Anterior cingulate cortex (tissue), 58 donors: ENCODE measurements at places on chromosomes 2 and 18.

- no peak for DNase-seq
Measured at GRCh38 chr2:64929333-64929732, 59.9 kb upstream of the SLC1A4 start.

GRCh38 chr2:224416656-224417360 lies 14.9 kb upstream of the FAM124B start:
- DNase-seq, result no peak

DNA sequence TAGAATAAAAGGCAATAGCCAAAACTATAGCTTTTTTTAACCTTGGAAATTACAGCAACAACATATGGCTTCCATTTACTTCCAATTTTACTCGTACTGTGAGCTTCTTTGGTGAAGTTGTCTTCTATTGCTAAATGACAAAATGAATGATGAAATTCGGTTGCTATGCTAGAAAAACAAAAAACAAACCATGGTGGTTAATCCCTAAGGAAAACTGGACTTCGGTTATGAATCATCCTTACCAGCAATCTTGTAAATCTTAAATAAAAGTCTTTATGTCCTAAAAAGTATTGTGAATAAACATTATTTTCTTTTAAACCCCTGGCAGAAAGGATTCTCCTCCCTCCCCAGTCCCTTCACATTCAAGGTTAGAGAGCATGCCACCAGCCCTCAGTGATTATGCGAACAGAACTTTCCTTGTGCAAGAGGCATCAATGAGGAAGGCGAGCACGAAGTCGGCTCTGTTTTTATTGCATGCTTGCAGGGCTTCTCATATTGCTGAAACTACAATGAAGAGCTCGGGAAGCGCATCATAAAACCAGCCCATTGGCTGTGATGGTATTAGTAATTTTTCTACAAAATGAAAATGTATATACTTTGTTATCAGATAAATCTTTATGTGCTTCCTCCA lies 62.9 kb downstream of the ZNF521 start:
- DNase-seq, result no peak

- DNase-seq, result no peak
Measured at GRCh38 chr2:3460831-3461800, 58.2 kb downstream of the ADI1 start.

GRCh38 chr2:3160751-3161330 lies 216.8 kb downstream of the EIPR1 start:
- no peak for DNase-seq

DNA sequence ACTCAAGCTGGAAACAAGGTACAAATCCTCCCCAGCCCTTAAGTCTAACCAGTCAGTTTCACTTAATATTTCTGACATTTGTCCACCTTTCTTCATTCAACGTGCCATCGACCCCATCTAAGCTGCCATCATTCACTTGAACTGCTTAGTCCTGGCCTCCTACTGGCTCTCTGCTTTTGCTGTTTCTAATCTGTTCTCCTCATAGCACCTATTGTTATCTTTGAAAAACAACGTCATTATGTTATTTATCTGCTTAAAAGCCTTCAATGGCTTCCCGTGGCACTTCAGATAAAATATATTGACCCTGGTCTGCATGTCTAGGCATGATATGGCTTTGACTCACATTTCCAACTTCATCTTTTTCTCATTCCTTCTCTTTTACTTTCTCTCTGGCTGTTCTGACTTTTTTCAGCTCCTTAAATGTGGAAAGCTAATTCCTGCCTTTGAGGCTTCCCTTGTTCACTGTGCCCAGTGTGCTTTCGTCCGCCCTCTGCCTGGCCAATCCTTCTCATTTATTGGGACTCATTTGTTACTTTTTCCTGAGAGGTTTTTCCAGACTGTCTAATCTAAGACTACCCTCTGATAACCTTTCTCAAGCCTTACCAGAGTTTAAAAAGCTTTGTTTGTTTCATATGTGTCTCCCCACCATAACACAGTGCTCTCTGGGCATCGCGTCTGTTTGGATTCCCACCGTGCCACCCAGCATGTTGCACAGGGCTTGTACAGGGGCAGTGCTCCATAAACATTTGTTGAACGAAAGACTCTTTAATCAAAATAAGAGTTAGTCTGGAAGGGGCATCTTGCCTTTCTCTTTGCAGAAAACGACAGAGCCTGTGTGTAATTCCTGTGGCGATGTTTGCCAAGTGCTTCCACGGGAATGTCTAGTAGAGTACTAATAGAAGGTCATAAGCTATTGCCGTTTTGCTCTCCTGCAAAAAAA lies 183.9 kb downstream of the FMNL2 start:
- DNase-seq, result no peak

- no peak for DNase-seq
Measured at GRCh38 chr2:10318345-10318744, 15.6 kb downstream of the HPCAL1 start.

DNA sequence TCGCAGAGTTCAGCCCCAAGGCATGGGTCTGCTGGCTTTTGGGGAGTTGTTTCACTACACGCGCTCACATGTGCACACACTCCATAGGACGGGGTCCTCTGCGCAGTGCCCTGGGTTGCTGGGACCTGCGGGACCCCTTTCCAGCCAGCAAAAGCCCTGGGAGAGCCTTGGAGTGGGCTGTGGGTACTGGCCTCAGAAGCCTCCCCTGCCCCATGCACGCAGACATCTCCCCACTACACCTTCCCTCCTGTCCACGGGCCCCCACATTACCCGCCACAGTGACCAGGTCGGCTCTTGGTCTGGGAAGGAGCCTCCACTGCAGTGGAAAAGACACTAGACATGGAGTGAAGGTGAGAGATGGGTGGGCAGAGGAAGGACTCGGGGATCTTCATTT lies 48.5 kb downstream of the FAM168B start:
- DNase-seq, result no peak

DNA sequence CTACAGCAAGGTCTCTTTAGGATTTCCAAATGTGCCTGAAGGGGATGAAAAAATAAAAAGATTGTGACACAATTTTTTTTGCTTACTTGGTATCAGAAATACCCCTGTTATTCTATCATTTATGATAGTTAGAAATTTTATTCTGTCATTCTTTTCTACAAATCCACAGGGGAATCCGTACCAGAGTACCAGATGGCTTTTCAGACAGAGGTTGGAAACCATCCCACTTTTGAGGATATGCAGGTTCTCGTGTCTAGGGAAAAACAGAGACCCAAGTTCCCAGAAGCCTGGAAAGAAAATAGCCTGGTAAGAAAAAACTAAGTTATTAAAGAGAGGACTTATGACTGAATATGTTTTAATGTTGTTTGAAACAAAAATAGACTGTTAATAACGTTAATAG lies 92.6 kb upstream of the FAM117B start:
- no peak for DNase-seq

DNA sequence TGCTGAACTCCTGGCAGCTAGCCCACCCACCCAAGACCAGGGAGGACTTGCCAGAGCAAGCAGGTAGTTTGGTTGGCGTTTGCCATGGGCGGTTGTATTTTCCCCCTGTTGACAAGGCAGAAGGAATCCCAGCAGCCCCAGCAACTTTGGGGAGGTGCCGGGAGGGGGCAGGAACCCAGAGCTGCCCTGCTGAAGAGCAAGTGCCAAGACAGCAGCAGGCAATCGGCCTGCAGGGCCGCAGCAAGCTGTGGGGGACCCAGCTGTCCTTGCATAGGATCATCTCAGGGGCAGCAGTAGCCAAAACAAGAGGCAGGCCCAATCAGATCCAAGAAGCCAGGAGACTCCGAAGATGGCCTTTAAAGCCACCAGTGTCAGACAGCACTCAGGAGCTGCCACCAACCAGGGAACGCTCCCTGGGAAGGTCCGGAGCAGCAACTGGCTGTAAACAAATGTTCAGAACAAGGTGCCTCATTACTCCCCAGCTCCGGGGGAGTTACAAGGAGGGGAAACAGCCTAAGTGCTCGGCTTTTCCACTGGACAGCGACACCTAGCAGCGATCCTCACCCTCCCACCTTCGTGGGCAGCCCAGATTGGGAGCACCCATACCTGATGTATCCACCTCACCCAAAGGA lies 2.1 kb downstream of the ST8SIA5 start:
- no peak for DNase-seq

DNA sequence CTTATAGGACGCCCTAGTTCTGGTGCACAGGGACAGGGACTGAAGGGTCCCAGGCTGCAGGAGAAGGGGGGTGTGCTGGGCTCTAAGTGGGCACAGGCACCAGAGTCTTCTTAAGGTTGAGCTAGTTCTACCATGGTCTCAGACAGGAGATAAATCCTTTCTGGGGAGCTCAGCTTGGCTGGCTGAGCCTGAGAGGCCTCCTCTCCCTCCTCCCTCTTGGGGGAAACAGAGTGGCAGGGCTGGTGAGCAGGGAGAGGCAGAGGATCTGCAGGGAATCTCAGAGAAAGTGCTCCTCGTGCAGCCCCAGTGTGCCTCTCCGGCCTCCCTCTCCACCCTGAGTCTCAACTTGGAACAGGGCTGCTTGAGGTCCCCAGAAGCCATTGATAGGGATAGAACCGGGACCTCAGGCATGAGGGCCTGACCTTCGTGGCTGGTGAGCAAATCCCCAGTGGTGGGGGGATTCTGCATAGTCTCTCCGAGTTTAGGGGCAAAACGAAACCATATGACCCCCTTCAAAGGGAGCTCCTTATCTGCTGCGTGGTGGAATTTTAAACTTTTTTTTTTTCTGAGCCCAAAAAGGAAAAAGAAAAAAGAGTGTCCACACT lies 2.0 kb downstream of the GDF7 start:
- DNase-seq, result no peak

DNA sequence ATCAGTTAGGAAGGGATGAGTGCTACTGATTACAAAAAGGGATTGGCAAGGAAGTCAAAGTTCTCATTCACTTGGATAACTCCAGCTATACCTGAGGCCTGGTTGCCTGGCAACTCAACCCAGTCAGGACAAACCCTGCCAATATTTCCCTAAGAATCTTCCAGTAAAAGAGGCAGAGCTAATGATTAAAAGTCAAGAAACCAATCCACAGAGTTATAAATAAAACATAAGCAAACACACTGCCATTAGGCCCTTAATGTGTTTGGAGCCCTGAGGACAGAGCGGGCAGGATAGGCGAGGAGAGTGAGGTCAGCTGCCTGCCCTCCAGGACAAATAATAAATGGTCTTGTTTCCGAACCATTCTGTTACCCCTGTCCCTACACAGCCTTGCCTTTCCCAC lies 215.6 kb upstream of the NABP1 start:
- no peak for DNase-seq

- DNase-seq, result no peak
Measured at GRCh38 chr2:123890148-123890547, 134.9 kb upstream of the CNTNAP5 start.

DNA sequence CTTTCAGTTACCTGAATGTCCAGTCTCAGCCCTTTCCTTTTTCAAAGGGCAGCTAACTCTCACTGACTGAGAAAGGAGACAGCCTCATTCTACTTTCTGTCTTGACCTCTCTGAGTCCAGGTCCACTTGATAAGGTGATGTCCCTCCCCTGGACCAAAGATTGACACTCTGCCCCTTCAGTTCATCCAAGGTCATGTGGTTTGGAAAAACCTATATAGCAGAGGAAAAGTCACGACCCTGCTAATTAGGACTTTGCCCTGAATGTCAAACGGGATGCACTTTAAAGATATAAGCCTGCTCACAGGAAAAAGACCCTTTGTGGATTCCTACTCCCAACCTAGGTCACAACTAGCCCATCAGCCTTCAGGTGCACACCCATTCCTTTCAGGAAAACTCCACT lies 208.3 kb downstream of the AGPS start:
- DNase-seq, result no peak

GRCh38 chr2:3526871-3527270 lies 7.5 kb upstream of the ADI1 start:
- no peak for DNase-seq

DNA sequence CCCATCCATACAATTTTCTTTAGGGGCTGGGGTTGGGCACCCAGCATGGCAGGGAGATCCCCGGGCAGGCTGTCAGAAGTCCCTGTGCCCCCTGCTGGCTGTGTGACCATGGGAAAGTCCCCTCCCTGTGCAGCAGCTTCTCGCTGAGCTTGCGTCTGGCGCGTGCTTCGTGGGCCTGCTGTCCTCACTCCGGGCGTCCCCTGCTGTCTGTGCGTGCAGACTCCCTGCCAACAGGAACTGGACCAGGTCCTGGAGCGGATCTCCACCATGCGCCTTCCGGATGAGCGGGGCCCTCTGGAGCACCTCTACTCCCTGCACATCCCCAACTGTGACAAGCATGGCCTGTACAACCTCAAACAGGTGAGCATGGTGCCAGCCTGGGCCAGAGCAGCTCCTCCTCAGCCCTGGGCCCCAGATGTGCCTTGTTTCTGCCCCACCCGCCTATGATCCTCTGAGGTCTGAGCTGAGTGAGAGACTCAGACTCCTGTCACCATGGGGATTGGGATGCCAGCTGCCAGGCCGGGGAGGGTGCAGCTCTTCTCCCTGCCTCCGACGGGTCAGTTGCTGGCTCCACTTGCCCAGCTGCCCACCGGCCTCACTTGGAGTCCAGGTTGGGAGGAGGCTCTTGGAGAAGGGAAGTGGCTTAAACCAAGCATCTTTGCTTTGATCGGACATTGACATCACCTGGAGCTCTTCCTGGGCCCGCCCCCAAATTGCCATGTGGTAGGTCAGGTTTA lies 28.6 kb downstream of the IGFBP2 start:
- no peak for DNase-seq

GRCh38 chr18:61606068-61606660 lies 272.9 kb downstream of the CDH20 start:
- DNase-seq, result no peak

DNA sequence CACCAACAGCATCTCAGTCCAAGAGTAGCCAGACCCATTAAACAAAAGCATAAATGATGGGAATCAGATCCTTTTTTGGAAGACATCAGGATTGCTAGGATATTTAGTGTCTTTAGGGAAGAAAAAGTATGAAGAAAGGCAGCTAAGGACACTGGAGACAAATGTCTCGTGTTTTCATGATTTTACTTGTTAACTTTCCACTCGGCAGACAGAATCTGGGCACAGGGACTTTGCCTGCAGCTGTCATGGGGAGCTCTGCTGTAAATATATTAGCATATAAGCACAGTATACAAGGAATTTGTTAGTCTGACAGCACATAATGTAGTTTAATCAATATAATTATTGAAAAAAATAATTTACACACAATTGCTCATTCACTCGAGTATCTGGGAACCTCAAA lies 718.3 kb downstream of the NRXN1 start:
- DNase-seq, result no peak

DNA sequence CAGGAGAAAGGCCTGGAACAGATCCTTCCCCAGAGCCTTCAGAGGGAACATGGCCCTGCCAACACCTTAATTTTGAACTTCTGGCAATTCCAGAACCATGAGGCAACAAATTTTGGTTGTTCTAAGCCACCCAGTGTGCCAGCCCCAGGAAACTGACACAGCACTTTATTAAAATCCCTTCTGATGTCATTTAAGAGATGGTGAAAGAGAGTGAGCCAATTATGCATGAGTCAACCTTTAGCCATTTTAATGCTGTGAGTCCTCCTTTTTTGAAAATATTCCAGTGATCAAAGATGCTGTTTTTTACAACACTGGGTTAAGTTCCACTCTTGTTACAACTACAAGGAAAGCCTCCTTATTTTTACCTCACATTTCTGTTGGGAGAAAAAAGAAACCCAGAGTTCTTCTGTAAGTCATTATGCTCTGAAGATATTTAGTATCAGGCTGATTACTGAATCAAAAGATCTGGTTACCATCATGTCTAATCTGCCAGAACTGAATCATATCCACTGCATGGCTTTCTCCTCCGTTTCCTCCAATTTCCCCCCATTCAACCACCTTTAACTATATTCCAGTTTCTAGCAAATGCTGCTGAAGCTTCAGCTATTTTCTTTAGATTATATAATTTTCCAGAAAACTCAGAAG lies 235.4 kb downstream of the TXNL1 start:
- no peak for DNase-seq

GRCh38 chr2:236887953-236888793 lies 197.5 kb upstream of the COPS8 start:
- DNase-seq, result no peak
